NCI-H2029 treated with DMSO at 0.1 percent for 48 hours (cell line): ENCODE measurements at places on chromosomes 2 and 18.

DNA sequence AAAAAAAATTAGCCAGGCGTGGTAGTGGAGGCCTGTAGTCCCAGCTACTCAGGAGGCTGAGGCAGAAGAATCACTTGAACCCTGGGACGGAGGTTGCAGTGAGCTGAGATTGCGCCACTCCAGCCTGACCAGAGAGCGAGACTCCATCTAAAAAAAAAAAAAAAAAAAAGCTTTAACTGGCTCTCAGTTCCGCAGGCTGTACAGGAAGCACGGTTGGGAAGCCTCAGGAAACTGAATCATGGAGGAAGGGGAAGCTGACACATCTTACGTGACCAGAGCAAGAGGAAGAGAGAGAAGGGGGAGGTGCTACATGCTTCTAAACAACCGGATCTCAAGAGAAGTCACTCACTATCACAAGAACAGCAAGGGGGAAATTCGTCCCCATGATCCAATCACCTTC is 505.6 kb upstream of the SLC8A1 start:
- no peak for DNase-seq

- no peak for DNase-seq
Measured at GRCh38 chr2:201171259-201171814, 11.6 kb upstream of the CASP10 start.

- no peak for DNase-seq
Measured at GRCh38 chr18:8601277-8602032, 7.8 kb upstream of the RAB12 start.

- no peak for DNase-seq
Measured at GRCh38 chr2:12637754-12638153, 79.0 kb upstream of the TRIB2 start.

DNA sequence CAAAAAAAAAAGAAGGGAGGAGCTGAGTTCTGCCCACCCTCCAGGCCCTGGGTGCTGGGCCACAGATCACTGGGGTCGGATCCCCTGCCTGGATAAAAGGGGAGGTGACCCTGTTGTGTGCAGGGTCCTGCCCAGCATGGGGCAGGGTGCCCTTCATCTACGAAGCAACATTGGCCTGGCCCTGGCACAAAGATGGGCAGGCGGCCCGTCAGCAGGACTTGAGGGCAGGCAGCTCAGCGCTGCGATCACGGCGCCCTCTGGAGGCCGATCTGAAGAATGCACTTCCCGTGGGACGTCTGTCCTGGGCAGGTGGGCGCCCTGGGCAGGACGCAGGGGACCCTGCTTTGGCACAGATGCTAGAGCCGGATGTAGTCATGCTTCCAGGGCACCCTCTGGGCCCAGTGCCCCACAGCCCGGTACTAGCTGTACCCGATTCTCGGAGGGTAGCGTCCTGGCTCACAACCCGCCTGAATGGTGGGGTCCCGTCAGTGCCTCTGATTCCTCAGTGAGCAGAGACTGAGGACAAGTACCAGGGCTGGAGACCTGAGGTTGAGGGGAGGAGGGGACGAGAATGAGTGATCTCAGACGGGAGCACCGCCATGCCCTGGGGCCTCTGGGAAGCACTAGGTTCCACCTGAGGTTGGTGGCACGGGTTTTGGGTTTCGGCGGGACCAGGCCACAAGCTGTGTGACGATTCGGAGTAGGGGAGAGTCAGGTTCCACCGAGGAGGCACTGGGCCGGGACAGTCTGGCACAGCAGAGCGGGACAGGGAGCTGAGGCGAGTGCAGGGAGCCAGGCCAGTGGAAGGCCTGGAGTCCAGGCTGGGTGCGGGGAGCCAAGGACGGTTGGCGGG is 18.0 kb downstream of the ARID5A start:
- no peak for DNase-seq

DNA sequence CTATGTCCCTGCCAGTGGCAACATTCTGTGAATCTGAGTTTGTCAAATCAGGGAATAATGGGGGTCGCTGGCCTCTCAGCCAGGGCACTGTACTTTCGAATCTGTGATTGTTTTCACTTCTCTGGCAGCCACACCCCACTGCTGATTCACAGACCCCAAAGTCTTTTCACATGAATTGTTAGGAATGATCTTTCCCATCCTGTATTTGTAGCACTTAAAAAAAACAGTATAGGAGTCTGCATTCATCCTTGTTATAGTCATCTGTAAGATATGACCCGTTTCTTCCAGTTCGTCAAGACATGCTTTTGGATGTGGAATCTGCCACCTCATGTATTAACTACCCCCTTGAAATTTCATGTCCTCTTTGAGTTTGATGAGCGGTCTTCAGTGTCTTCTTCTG is 928 bp downstream of the NAGK start:
- no peak for DNase-seq

DNA sequence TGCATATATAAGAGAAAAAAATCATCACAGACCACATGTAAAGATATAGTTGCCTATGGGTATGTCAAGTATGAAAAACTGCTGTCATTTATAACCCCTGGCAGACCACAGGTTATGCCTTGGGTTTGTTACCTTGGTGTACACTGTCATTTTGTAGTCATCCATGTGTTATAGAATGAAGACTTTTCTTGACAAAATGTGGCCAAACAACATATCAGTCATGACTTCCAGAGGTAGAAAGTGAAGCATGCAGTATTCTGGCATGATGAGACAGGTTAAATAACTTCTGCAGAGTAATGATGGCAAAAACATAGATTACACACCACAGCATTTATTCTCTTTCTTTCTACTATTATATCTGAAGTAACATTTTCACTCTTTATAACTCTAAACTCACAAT is 74.9 kb upstream of the NEUROD1 start:
- DNase-seq: no peak

DNA sequence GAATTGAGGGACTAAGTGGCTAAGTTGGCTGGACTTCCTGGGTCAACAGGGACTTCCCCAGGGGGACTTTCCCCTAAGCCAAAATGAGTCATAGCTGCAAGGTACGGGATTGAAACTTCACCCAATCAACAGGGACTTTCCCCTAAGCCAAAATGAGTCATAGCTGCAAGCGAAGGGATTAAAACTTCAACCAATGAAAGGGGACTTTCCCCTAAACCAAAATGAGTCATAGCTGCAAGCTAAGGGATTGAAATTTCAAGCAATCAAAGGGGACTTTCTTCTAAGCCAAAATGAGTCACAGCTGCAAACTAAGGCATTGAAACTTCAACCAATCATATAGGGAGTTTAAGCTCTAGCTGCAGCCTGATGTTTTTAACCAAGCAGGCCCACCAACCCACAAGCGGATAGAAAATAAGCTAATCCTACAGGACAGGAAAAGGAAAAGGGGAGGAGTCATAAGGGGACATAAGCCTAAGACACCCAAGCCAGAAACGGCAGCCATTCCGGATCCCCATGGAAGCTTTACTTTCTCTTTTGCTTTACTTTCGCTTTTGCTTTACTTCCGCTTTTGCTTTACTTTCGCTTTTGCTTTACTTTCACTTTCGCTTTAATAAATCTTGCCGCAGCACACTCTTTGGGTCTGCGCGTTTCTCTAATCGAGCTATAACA is 1375.4 kb upstream of the CELF4 start:
- DNase-seq: no peak

DNA sequence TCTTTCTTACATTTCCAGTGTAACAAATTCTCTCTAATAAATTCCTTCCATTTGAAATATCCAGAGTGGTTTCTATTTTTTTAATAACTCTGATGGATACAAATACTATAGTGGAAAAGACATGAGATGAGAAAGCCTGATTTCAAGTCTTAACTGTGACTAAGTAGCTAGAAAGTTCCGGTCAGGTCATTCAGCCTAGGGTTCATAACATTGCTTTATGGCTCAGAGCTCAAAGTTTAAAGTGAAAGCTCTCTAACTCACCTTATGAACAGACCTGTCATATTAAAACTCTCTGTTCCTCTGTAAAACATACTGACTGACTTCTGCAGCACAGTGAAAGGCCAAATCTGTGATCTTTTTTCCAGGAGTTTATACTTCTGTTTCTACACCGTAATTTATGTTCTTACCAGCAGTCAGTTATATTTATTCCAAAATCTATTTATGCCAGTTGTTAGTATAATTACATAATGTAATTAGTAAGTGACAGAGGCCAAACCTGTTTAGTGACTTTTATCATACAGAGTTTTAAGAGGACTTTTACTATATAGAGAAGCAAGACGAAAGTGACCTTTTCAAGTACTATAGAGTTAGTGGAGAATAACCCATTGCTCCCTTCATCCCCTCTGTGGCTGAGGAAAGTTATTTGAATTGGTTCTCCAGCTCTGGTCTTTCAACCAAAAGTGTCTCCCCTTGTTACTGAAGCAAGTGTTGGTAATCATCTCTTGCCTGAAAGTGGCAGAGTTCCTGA is 118.8 kb upstream of the PDE1A start:
- DNase-seq: no peak

DNA sequence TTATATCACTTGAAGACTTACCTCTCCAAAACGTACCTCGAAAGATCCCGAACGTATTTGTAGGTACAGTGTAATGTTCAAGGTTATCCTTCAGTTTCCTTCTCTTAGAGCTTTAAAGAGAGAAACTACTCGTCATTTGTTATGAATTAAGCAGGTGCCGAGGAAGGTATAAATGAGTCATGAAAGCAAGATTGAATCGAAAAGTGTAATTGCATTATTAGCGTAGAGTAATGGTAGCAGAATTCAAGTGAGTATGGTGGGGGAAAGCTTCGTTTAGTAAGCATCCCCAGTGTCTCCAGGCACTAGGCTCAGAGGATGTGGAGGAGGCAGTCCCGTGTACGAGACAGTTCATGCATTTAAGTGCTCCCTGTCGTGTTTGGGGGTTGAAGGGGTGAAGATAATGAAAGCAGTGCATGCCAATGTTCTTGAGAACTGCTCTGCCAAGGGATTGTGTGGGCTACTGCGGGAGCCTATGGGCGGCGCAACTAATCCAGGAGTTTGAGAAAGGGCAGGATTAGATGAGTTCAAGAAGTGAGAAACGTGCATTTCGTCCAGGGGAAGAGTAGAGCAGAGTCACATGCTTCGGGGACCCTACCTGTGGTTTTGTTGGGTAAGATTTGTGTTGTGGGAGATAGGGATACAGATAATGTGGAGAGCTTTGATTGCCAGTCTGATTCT is 858 bp downstream of the POLR1B start:
- no peak for DNase-seq

GRCh38 chr2:160293391-160294091 is 93.5 kb upstream of the ITGB6 start:
- DNase-seq: no peak

GRCh38 chr2:42904576-42904876 is 112.1 kb upstream of the HAAO start:
- DNase-seq: no peak

GRCh38 chr2:155679647-155680046 is 652.9 kb downstream of the NR4A2 start:
- no peak for DNase-seq

GRCh38 chr18:31325051-31325450 is 7.1 kb downstream of the DSG1 start:
- no peak for DNase-seq

DNA sequence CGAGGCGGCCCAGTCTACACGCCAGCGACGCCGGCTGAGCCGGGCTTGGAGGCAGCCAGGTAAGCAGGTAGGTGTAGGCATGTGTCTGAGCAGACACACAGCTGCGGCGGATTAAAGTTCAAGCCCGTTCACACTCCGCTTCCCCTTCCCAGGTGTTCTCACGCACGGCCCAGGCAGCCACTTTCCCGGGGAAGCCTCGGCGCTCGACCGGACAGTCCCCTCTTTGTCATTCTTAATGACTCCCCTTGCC is 367 bp downstream of the TGFA start:
- no peak for DNase-seq

DNA sequence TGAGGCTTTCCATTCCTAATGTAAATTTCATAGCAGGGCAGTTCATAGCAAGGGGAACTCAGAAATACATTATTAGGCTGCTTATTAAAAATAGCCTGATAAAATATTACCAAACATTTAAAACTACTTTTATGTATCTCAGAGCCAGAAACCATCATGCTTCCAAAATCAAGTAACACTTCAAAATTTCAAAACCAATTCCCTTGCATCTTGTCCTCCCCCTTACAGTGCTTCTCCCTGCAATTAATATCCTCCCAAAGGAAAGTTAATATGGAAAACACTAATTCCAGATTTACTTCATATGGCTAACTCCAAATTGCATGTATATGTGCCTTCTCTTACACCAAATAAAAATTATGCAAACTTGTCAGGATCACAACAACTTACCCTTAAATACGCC is 6.6 kb downstream of the PLEKHH2 start:
- no peak for DNase-seq

DNA sequence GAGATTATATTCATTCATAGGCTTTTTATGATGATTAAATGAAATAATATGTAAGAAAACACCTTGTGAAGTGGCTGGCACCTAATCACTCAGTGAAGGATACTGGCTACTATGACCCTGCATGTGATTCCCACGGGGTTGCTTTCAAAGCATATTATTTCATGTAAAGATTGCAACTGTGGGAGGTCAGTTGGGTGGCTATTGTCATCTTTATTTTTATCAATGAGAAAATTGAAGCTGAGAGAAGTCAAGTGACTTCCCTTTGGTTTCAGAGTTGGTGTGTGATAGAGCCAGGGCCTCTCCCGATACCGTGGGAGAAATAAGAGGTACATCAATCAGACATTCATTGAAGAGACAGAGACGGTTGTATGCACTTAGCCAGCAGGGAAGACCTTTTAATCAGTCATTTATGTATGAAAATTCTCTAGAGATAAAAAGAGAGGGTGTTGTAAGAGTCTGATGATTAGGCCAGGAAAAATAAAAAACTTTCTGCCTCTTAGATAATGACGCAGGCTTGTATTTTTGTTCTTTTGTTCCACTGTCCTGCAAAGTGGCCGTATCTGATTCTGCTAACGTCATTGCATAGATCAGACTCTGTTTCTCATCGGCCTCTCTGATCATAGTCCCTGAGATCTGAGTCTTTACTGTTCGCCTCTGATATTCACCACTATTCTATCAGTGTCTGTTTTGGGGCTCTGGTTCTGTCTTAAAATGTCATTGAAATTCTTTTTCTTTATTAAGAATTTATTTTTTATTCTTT is 50.5 kb downstream of the QPCT start:
- no peak for DNase-seq

- DNase-seq: no peak
Measured at GRCh38 chr2:86028766-86029381, 76.8 kb downstream of the POLR1A start.

GRCh38 chr2:54903736-54904554 is 146.3 kb downstream of the RTN4 start:
- DNase-seq: no peak

GRCh38 chr2:56244911-56245530 is 61.2 kb downstream of the CCDC85A start:
- no peak for DNase-seq

- DNase-seq: no peak
Measured at GRCh38 chr2:196143730-196144131, 27.6 kb downstream of the STK17B start.
